ENCODE measurements at places on chromosomes 4 and X.
A peak's percentile ranks its signal among the peaks of the same experiment; 100 is the strongest.

DNA sequence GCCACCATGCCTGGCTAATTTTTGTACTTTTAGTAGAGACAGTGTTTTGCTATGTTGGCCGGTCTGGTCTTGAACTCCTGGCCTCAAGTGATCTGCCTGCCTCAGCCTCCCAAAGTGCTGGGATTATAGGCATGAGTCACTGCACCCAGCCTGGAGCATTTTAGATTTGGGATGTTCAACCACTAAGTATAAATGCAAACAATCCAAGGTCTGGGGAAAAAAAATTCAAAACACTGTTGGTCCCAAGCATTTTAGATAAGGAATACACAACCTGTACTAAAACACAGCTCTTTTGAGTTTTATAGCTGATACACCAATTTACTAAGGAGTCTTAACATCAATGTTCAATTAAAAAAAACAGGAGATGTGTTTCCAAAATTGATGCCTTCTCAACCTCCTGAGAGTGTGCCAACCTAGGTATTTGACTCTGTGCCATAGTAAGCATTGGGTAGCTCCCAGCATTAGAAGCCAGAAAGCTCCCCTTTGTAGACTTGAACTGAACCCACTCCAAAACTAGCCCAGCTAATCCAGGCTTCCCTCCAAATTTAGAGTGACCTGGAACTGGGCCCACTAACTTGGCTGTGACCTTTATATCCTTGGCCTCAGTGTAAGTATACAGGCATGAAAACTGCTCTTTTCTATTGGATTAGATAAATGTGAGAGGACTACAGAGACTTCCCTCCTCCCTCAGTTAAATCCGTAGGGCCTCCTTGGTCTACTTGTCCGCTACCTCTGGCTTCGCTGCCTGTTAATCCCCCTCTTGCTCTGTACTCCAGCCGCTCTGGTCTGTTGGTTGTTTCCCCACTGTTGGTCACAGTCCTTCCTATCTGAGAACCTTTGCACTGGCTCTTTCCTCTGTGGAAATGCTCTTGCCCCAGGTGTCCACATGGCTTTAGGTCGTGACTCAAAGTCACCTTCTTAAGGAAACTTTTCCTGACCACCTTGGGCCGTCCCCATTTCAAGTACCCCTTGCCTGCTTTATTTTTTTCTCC, 77.6 kb downstream of the CCKAR start:
- no peak for DNase-seq

DNA sequence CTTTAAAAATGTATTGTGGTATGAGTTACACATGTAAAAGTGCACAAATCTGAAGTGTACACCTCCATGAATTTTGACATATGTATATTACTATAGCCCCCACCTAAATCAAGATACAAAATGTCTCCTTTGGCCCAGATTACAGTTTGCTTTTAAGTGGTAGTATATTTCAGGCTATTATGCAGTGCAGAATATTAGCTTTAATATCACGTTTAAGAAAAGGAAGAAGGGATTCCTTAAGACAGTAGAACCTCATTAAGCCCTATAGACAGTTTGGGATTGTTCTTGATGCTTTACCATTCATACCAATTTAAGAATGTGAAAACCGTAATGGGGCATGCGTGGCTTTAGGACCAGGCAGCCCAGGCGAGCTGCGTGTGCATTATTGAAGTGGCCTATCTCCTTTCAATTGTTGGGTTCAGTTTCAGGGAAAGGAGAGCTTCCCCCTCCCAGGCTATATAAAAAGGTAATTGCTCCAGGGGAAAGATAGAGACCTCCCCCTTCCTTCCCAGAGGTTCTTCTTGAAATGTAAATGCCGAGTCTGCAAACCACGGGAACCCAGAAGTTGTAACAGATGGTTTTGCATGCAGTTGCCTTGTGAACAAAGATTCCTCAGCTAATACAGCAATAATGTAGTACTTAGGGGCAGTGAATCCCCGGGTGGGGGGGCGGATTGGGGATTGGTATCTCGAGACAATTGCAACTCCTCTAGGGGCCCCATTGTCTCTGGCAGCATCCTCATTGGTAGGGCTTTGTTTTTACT, 106.1 kb downstream of the UCHL1 start:
- DNase-seq = no peak

- no peak for DNase-seq
Observed at GRCh38 chr4:7431696-7432530, 2.8 kb downstream of the PSAPL1 start.

GRCh38 chrX:85907316-85907715, 140.0 kb downstream of the CHM start:
- no peak for DNase-seq

DNA sequence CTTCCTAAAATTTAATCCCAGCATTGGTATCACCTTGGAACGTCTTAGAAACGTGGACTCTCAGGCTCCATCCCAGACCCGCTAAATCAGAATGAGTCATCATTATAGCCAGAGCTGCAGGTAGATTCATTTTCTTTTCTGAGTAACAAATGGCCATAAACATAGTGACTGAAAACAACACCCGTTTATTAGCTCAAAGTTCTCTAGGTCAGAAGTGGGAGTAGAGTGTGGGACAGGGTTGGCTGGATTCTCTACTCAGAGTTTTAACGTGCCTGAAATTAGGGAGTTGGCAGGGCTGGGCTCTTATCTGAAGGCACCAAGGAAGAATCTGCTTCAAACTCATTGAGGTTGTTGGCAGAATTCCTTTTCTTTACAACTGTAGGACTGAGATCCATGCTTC, 101.8 kb upstream of the C1QTNF7 start:
- no peak for DNase-seq

DNA sequence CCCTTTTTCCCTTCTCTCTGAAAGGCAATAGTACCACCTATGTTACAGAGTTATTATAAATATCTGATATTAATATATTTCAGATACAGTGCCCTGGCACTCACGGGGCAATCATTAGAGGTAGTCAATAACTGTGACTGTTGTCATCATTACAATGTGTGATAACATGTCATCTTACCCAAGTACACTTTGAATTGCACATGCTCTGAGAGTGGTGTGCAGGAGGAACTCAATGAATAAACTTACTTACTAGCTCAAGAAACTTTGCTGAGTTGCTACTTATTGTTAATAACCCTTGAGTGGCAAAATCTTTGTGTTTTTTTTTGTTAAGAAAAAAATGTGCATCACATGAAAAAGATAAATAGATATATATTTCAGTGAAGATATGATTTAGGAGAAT, 275.1 kb upstream of the RASGEF1B start:
- no peak for DNase-seq

DNA sequence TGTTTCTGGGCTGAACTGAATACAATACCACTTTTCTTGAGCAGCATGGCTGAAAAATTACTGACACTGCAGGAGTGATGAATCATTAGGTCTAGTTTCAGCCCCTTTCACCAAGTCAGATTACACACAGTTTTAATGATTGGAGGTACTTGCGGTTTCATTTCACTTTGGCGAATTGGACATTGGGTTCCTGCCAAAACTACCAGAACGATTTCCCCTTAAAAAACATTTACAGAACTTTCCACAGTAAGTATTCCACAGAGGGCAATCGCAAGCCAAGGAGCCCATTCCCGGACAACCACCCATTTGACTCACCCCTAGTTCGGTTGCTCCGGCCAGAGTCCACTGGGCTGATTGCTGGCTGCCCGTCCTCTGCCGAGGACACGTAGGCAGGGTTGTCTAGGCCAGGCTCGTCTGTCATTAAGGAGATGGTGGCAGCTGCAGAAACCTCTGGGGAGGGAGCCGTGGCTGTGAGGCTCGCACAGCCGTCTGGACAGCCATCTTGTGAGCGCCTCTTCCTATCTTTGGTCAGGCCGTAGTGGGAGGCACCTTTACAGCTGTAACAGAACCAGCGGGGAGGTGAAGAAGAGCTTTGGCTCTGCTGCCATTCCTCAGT, 83.5 kb downstream of the LNX1 start:
- DNase-seq = no peak

- no peak for DNase-seq
Observed at GRCh38 chr4:17546678-17547077, 30.3 kb upstream of the LAP3 start.

GRCh38 chrX:70664726-70665125, 220.1 kb downstream of the DLG3 start:
- peak; percentile 10 for DNase-seq

DNA sequence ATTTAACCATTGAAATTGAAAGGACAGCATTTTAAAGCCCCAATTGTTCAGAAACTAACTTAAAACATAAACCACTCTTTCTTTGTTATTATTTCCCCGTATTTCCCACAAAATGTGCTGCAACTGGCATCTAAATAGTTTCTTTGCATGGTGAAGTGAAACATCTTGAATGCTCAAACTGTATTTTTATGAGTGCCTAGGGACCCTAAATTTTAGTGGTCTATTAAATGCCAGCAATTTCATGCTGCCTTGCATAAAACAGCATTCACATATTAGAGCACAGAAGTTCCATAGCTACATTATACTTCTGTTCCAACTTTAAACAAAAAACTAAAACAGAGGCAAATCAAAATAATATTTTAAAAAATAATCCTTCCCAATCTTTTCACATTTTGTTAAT, 5.4 kb downstream of the RAB28 start:
- DNase-seq = no peak

DNA sequence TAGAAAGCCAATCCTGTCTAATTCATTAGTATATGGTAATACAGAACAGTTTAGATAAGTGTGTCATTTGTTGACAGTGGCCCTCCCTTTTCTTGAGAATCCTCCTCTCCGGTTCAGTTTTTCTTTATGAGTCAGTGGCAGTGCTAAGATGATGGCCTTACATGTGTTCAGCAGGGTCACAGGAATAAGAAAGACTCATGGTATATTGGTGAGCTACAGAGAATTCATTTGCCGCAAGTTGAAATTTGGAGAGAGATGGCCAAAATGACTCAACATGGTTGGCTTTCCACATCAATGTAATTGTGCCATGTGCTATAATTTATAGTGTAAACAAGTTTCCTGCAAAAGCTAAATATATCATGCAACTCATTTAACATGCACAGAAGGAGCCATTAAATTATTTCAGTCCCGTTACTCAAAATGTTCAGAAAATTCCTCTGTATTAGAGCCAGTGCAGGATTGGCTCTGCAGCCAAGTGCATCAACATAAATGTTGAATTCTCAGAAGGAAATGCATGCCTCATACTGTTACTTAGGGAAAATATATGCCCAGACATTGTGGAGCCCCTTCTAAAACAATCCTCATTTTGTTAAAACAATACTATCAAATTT, 374.3 kb downstream of the AFF2 start:
- DNase-seq = no peak
